ENCODE measurements at places on chromosomes 12 and 14.
A peak's percentile ranks its signal among the peaks of the same experiment; 100 is the strongest.

GRCh38 chr12:118866346-118866745, 115.0 kb upstream of the SRRM4 start:
- no peak for DNase-seq

- no peak for DNase-seq
Observed at GRCh38 chr14:105205673-105206208, 24.6 kb upstream of the NUDT14 start.

- no peak for DNase-seq
Observed at GRCh38 chr14:52150162-52150561, 81.3 kb upstream of the NID2 start.

DNA sequence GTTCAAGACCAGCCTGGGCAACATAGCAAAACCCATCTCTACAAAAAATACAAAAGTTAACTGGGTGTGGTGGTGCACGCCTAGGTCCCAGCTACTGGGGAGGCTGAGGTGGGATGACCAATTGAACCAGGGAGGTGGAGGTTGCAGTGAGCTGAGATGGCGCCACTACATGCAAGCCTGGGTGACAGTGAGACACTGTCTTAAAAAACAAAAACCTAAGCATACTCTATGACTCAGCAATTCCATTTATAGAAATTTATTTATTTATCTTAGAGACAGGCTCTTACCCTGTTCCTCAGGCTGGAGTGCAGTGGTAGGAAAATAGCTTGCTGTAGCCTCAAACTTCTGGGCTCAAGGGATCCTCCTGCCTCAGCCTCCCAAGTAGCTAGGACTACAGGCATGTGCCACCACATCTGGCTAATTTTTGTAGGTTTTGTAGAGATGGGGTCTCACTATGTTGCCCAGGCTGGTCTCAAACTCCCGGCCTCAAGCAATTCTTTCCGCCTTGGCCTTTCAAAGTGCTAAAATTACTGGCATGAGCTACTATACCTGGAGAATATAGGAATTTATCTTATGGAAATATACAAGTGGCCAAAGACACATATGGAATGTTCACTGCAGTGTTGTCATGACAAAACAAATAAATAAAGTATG, 43.3 kb downstream of the NCKAP5L start:
- DNase-seq: no peak

DNA sequence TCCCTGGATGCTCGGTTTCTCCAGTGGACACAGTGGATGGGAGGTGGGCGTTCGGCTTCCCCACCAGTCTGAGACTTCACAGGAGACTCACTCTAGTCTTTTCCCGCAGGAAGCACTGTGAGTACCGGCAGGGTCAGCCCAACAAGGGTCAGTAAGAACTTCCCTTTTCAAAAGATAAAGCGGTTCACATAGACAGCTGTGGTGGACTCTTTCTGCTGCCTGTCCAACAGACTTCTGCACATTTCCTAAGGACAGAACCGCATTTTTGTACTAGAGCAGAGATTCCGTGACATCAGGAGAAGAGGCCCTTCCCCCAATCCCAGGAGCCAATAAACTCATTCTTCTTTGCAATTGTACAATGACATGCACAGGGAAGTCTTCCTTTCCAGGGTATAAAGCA, 10.4 kb downstream of the LTBR start:
- DNase-seq: no peak

DNA sequence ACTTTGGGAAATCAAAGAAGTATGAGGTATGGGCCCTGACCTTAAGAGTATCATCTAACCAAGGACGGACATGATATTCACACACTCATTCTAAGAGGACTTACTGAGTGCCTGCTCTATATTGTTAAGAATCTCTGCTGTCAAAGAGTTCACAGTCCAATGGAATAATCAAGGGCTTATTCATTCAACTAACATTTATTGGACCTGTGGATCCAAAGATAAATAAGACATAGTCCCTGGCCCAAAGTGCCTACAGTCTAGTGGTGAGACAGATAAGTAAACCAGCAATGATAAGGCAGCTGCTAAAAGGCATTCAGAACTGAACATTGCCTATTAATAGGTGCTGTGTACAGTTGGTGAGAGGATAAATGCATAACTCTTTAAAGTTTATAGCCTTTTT, 11.0 kb downstream of the WDR20 start:
- DNase-seq: no peak

- DNase-seq: no peak
Observed at GRCh38 chr14:99784508-99784907, 8.7 kb upstream of the EML1 start.

- no peak for DNase-seq
Observed at GRCh38 chr12:47071241-47071852, 8.1 kb upstream of the PCED1B start.

DNA sequence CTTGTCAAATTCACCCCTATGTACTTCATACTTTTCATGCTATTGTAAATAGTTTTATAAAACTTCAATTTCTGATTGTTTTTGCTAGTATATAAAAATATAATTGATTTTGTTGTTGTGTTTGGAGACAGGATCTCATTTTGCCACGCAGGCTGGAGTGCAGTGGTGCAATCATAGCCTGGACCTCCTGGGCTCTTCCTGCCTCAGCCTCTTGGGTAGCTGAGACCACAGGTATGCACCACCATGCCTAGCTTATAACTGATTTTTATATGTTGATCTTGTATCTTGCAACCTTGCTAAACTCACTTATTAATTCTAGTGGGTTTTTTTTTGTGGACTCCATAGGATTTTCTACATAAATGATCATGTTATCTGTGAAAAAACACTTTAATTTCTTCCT, 23.5 kb downstream of the ATP5MC2 start:
- DNase-seq: no peak

DNA sequence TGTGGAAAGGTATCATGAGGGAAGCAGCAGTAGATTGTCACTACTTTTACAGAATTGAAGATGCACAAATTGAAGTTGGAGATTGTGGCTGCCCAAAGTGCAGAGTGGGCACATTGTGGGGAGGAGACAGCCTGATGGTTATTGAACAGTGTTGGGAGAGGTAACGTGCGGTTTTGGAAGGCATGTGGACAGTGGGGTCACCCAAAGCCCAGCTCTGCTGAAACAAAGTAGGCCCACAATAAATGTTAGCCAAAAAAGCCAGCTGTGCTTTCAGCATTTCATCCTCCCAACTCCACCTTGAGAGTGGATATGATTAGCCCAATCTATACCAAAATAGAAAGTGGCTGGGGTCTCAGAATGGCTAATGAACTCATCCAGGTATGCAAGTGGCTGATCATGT, 96.7 kb downstream of the TMX1 start:
- no peak for DNase-seq

GRCh38 chr14:34536951-34537676, 2.4 kb downstream of the EAPP start:
- DNase-seq: peak; percentile 84

DNA sequence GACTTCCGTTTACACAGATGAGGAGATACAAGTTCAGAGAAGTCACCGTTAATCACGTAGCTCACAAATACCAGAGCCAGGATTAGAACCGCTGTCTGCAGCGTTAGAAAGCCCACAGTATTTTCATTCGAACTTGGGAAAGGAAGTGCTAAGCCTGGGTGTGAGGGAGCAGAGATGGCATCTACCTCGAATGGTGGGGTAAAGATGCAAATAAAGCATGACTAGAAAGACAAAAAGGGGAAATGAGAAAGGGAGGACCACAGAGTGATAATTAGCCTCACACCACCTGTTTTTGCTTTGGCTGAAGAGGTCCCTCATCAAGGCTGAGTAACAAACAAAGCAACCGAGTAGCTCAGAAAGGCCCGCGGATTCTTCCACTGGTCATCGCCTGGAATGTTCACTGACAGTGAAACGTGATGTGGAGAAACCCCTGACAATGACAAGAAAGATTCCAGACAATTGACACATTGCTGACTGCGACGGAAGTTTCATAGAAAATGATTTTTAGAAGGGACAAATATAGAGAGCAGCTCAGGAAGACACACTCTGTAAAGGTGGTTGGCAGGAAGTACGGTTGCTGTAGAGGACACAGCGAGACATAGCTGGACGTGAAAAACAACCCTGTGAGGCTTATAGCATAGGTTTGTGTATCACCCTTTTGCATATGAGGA, 31.5 kb upstream of the BHLHE41 start:
- no peak for DNase-seq

- no peak for DNase-seq
Observed at GRCh38 chr12:6753772-6754356, 923 bp upstream of the MLF2 start.

DNA sequence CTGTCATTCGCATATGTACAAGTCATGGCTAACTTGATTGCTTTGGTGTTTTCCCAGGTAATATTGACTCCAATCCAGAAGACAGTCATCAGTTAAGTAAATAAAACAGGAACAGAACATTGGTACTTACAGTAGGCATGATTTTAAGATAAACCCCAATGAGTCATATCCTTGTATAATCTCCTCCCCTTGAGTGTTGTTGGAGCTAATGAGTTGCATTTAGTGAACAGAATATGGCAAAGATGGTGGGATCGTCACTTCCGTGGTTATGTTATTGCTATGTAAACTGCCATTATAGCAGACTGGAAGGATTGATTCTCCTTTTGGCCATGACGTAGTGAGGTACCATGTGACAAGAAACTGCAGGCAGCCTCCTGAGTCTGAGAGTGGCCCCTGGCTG, 102.2 kb downstream of the TMX1 start:
- no peak for DNase-seq

- no peak for DNase-seq
Observed at GRCh38 chr14:94469261-94469660, 6.7 kb downstream of the SERPINA9 start.

DNA sequence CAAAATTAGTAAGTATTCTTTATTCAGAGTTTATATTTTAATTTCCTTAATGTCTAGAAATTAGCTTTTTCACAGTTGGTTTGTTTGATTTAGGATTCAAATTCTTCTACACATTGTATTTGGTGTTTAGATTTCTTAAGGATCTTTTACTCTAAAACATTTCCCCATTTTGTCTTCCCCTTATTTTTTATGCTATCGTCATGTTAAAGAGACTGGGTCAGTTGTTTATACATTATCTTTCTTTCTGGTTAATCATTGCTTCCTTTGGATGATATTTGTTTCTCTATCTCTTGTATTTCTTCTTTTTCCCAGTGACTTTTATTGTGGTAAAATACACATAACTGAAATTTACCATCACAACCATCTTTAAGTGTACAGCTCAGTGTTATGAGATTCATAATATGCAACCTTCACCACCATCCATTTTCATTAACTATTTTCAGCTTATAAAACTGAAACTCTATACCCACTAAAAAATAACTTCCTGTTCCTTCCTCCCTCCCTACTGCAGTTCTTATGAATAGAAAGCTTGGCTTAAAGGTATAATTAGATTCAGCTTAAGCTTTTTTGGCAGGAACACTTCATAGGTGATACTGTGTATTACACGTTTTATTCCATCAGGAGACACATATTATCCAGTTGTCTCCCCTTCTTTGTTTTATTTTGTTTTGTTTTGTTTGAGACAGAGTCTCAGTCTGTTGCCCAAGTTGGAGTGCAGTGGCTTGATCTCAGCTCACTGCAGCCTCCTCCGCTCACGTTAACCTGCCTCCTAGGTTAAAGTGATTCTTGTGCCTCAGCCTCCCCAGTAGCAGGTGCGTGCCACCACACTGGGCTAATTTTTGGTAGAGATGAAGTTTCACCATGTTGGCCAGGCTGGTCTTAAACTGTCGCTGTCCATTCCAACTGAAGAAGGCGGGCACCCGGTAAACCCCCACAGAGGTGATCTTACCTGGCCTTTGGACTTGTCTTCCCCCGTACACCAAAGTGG, 45.0 kb downstream of the NOPCHAP1 start:
- no peak for DNase-seq

GRCh38 chr12:64099397-64099796, 122.7 kb downstream of the KICS2 start:
- DNase-seq: peak; percentile 81

DNA sequence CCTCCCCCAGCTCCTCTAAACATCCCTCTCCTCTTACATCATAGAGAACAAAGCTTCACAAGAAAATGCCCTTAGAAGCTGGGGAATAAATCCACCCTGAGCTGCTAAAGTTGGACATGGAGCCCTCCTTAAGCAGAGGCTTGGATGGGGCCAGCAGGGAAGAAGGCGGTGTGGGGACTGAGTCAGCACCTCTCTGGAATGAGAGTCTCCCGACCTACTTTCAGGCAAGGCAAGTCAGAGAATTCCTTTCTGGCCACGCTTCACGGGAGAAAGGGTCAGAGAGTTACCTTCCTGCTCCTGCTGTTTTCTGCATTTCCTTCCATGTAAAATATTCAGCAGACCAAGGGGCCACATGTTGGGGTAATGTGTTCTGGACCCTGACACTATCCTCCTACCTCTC, 113.3 kb upstream of the PRB2 start:
- DNase-seq: peak; percentile 58

DNA sequence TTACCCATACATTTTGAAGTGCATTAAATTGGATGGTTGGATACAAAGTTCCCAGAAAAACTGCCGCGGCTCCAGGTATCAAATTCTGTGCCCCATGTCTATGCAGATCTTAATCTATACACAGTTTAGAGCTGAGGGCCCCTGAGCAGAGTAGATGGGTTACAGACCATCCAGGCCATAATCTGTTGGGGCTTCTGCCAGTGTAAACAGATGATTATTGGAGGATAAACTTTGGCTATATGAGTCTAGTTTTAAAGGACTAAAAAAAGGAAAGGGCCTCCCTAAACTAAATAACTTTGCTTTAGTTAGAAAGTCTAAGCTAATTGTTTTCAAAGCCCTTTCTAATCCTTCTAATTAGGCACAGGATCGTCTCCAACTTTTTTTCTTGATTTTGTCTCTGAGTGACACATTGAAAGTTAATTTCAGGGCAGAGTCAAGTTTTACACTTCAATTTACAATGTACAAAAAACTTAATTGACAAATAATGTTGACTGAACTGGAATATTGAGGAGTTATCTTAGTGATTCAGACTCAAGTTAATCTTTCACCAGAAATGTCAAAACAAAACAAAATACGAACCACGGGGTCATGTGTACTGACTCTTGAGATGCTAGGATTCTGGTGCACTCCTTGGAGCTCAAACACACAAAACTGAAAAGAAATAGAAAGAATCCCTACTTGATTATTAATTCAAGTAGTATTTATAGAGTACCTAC, 133.9 kb upstream of the SCAF11 start:
- no peak for DNase-seq

GRCh38 chr12:79933532-79934264, 1.2 kb downstream of the PPP1R12A start:
- DNase-seq: no peak

- no peak for DNase-seq
Observed at GRCh38 chr14:76293923-76294322, 82.0 kb upstream of the ESRRB start.

- no peak for DNase-seq
Observed at GRCh38 chr14:39025250-39025809, 77.7 kb downstream of the SEC23A start.

DNA sequence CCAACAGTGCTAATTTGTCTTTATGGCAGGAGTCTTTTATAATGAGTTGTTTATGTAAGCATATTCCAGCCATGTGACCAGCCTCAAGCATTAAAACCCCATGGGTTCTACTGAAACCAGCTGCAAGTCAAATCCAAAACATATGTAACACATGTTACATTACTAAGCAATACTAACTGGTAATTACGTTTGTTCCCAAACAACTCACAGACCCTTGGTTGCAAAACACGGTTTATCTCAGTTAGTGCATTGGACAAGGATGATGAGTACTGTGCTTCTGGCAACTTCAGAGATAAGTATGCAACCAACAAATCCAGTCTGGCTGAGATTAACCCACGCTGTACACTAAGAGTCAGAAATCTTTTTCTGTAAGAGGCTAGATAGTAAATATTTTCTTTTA, 110.1 kb upstream of the FAR2 start:
- DNase-seq: peak; percentile 55

- DNase-seq: no peak
Observed at GRCh38 chr12:122785503-122785902, 11.1 kb downstream of the CCDC62 start.
